ENCODE measurements at places on chromosomes 11 and 22.

- no peak for DNase-seq
Observed at GRCh38 chr11:128469220-128469619, 118.1 kb downstream of the ETS1 start.

DNA sequence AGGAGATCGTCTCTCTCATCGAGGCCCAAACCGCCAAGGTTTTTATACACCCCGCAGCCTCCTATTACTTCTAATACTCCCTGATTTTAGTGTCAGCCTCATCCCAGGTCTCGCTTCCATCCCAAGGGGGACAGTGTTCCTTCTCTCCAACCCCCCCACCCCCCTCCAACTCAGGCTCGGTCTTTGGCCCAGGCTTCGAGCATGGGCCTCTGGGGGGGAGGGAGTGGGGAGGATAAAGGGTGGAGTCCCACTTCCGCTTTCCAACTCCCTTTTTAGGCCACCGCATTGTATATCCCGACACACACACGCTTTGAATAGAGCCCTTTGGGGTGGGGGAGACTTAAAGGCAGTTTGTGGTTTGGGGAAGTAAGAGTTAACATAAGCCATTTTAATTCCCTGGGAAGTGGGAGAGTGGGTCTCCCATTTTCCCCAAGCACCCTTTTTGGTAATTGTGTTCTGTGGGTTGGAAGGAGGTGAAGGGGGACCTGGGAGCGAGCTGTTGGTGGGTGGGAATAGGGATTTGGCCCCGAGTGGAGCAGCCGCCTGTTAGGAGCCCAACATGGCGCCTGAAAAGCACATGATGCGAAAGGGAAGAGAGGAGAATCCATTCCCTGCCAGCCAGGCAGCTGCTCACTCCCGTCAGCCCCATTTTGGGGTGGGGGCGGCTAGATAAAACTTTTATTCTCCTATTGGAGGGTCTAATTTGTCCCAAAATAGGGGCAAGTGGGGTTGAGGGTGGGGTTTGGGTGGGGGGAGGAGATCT, 844 bp downstream of the PCF11 start:
- peak; percentile 36 for DNase-seq

DNA sequence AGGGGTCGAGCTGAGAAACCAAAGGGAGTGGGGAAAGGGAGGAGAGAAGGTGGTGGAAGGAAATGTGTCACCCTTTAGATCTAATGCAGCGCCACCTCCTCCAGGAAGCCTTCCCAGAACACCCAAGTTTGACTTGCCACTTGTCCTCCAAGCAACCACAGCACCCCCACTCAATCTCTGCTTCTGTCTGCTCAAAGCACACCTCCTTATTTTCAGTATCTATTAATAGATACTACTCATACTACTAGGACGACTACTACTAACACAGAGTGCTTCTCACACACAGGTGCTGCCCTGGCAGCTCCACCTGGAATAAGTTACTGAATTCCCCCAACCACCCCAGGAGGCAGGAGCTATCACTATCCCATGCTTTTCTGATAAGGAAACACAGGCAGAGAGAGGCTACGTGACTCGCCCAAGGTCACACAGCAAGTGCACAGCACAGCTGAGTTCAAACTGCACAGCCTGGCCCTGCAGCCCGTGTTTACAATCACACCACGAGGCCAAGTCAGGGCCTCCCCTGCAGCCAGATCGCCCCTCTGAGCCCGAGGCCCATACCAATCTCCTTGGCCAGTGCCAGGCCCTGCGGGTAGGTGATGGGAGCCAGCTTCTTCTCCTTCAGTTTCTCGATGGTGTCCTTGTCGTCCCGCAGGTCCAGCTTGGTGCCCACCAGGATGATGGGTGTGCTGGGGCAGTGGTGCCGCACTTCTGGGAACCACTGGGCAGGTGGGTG, 13.2 kb downstream of the RAC2 start:
- DNase-seq: no peak

- no peak for DNase-seq
Observed at GRCh38 chr22:37281646-37282384, 493 bp upstream of the CYTH4 start.

GRCh38 chr22:24440270-24440717, 12.9 kb downstream of the ADORA2A start:
- peak; percentile 50 for DNase-seq

DNA sequence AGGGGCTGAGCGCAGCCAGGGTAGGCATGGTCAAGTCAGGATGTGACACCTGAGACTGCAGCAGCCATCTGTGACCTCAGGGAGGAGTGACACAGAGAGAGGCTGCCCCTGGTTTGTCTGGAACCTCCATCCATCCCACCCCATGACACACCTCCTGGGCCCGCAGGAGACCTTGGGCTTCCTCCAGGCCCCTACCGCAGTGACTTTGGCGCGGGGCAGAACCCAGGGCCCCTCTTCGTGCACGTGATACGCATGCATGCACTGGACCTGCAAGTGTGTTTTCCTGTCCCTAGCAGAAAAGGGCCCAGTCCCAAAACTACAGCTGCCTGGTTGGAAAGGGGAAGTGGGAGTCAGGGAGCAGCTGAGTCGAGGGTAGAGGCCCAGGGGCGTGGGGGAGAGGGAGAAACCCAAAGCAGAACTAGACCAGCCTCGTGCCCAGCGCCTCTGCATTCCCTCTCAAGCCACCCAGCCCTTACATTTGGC, 7.9 kb upstream of the CYTH4 start:
- DNase-seq: peak; percentile 51

DNA sequence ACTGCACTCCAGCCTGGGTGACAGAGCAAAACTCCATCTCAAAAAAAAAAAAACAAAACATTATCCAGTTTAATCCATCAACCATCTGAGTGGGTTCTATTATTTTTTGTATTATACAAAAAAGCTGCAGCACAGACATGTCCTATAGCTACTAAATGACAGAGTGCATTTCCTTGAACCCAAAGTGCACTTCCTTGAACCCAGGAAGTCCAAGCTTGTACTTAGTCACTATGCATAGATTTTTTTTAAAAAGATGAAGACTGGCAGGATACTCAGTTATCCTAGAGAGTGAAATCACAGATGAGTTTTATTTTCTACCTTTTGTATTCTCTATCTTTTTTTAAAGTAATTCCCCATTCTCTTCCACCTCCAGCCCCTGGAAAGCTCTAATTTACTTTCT, 8.0 kb upstream of the RRAS2 start:
- no peak for DNase-seq

GRCh38 chr22:23402275-23403151, 177.6 kb downstream of the IGLL1 start:
- DNase-seq: no peak

DNA sequence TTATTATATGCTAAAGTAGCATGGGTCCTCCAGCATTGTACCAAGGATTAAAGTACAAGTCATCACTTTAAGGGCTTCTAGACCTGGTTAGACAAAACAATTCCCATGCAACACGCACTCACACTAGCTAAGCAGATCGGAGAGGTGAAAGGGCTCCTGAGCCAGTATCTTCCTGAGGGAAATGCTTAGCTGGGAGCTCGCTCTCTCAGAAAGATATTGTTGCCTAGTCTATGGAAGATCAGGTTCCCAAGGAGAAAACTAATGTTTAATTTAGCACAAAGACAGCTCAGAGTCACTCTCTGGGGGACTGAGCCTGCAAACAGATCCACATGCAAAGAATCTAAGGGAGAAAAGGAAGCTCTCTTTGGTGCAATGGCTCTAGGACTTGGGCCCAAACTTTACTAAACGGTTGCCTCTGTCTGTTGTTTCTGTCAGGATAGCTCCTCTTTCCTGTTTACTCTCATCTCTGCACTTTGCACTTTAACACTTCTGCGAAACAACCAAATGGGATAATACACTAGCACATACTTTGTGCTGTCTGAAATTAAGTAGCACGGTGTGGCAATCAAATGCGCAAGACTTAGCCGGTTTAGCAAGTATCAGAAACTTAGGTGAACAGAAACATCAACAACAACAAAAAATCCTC, 10.7 kb downstream of the MAML2 start:
- no peak for DNase-seq

GRCh38 chr22:47634347-47634746, 871.9 kb downstream of the TBC1D22A start:
- DNase-seq: no peak

DNA sequence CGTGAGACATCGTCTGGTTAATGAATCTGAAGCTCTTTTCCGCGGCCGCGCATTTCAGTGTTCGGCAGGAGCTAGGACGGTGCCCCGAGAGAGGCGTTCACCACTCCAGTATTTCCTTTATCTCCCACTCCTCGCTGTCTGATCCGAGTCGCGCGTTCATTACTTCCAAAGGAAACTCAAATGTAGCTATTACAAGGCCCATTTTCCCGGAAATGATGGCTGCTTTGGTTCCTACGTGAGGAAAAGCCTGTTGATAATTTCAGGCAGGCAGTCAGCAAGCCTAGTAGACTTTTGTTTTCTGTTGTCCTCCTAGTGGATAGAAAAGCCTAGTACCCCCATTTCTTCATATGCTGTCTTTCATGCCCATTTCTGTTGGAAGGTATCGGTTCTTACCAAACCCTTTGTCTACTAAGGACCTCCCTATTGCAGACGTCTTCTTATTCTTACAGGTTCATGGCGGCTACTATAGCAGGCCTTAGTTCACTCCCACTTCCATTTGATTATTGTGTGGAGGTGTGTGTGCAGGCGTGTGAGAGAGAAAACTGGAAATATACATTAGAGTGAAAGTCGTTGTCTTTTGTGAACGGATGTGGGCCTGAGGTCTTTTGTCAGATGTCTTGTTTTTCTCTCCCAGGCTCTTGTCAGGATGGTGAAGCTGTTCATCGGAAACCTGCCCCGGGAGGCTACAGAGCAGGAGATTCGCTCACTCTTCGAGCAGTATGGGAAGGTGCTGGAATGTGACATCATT, 737 bp downstream of the RBM4 start:
- no peak for DNase-seq

GRCh38 chr11:4027746-4028145, 66.9 kb upstream of the RRM1 start:
- DNase-seq: no peak
